Anterior cingulate cortex (tissue), 58 donors: ENCODE measurements at places on chromosomes 13 and 19.

GRCh38 chr13:96984051-96984508 is 10.2 kb downstream of the OXGR1 start:
- DNase-seq = no peak

GRCh38 chr19:19820774-19821320 is 703 bp downstream of the ZNF506 start:
- DNase-seq = no peak

DNA sequence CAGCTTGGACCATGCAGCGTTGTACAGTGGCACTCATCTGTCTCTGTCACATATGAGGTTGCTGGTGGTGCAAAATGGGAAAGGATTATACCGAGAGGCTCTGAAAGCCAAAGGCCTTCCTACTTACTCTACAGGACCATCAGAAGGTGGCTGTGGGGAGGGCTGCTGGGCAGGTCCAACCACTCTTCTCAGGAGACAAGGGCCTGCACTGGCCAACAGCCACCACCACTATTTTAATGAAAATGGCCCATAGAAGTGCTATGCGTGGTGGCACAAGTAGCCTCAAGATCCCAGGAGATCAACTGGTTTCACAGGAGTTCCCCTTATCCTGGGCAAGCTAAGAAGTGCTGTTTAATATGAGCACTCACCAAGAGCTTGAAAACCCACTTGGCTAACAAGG is 52.3 kb downstream of the MRPL57 start:
- DNase-seq = no peak

DNA sequence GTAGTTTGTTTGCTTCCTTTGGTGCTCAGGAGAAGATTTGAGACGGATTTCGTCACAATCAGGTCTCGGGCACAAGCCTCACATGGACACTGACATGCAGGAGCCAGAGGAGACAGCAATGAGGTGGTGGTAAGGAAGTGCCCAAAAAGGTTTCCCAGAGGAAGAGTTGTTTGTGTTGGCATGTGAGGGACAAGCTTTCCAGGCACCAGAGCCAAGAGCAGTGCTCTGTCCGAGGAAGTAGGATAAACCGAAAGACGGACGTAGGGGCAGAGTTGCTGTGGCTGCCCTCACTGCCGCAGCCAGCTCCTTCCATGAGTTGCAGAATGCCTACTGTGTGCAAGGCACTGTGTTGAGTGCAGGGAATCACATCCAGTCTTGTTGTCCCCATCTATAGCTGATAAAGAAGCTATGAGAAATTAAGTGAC is 27.7 kb downstream of the SAE1 start:
- DNase-seq = no peak

DNA sequence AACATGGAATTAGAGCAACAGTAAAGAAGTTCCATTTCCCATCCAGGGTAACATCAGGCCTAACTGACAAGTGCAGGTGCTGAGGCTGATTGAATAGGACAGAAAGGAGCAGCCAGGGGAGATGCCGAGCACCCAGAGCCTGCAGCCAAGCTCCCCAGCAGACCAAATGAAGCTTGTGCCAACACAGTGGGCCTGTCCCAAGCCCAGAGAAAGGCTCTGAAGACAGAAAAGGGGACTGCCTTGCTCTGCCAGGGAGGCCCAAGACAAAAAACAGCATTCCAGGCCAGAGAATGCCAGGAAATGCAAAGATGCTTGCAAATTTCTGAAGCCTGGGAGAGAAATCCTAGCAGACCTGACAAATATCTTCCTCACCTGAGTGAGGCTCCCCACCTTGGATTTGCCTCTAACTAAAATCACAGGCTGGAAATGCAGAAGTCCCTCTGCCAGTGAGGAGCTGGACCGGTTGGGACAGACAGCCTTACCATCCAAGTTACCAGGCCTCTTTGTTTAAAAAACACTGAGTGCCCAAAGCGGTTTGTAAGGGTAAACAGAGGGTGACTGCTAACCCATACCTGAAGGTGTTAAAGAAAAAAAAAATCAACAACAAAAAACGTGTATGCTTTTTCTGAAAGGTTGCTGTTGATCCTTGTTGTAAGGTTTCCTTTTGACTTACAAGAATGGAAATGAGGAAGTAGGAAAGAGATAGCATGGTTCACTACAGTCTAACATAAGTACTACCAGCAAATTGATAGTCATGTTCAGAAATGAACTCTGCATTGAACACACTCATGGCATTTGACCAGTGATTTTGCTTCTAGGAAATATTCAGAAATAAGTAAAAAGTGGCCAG is 11.8 kb upstream of the HMGB1 start:
- DNase-seq = no peak

GRCh38 chr19:10868872-10869547 is 2.3 kb upstream of the CARM1 start:
- no peak for DNase-seq

- DNase-seq = no peak
Measured at GRCh38 chr19:30802424-30803013, 430.3 kb downstream of the ZNF536 start.

DNA sequence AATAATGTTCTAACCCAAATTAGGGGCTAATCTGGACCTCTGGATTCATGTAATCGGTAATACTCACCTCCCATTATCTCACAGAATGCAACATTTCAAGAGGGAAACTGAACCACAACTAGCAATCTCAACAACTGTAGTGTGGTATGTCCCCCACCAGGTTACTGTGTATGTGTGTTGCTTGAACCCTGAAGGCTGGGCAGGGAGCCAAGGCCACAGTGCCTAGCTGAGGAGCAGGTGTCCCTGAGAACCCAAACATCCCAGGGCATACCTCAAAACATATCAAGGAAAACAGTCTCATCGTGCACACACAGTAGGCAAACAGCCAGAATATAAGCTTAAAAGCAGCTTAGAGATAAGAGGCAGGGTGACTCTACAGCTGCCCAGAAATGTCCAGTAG is 20.5 kb upstream of the NEK3 start:
- DNase-seq = no peak

GRCh38 chr13:50893211-50893852 is 16.3 kb upstream of the RNASEH2B start:
- no peak for DNase-seq

- no peak for DNase-seq
Measured at GRCh38 chr13:79490824-79491223, 9.9 kb downstream of the NDFIP2 start.

- DNase-seq = no peak
Measured at GRCh38 chr19:35228177-35228930, at the start of gene FAM187B. FAM187B (minus strand) TSS chr19:35228739; CDS start chr19:35228680, 59 bp downstream.
